ENCODE measurements at places on chromosomes 2 and 18. TPM values are rescaled to one million over a fixed set of nuclear protein-coding genes. Genes with fewer than 3 reads are reported as not detected.
A peak's percentile ranks its signal among the peaks of the same experiment; 100 is the strongest.

DNA sequence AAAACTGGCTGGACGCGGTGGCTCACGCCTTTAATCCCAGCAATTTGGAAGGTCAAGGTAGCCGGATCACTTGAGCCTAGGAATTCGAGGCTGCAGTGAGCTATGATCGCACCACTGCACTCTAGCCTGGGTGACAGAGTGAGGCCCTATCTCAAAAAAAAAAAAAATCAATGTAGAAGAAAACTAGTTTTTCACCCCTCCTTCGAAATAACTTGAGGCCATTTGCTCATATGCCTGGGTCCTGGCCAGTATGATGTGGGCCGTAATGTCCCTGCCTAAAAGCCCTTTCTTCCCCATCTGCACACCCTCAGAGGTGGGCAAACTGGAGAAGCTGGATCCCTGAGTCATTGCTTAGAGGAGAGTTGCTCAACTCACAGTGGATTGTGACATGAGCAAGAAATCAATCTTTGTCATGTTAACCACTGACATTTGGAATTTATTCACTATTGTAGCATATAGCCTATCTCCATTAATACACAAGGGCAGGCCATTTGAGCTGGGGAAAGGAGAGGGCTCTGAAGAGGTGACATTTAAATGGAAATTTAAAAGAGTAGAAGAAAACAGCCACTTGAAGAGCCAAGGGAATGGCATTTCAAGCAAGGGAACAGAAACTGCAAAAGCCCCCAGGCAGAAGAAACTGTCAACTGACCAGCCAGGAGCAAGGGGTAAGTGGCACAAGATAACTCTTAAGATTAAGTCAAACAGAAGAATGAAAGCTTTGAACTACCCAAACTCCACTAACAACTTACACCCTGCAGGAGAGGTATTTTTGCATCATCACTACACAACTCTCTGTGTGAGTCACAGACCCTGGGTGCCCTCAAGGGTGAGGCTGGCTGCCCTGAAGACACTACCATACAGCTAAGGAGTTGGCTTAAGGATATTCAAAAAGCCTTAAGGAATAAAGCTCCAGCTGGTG, 7.6 kb upstream of the METTL21A start:
- DNase-seq: peak; percentile 70

GRCh38 chr2:239827523-239827890, 197.6 kb downstream of the NDUFA10 start:
- no peak for DNase-seq

DNA sequence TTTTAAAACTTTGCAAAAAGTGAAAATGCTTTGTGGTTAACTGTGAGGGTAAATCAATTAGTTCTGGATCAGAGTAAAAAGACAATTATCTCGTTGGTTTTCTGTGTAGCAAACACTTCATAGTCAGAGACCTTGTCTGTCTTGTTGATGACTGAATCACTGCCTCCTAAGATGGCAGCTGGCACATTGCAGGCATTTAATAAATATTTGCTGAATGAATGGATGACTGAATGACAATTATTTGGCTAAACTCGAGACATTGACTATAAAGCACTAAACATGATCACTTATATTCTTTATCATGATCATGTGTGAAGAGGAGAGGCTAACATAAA, 96.2 kb downstream of the MAIP1 start:
- no peak for DNase-seq

- DNase-seq: no peak
Observed at GRCh38 chr2:113857464-113857863, 32.4 kb upstream of the ACTR3 start.

DNA sequence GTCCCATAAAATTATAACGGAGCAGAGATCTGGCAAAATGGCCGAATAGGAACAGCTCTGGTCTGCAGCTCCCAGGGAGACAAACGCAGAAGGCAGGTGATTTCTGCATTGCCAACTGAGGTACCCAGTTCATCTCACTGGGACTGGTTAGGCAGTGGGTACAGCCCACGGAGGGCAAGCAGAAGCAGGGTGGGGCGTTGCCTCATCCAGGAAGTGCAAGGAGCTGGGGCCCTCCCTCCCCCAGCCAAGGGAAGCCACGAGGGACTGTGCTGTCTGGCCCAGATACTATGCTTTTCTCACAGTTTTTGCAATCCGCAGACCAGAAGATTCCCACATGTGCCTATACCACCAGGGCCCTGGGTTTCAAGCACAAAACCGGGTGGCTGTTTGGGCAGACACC, 22.8 kb downstream of the ICA1L start:
- no peak for DNase-seq

- DNase-seq: no peak
Observed at GRCh38 chr2:234425639-234426603, 71.0 kb downstream of the ARL4C start.

GRCh38 chr2:44163777-44164176, 4.9 kb upstream of the PPM1B start:
- DNase-seq: no peak

GRCh38 chr18:75624869-75625268, 197.4 kb upstream of the SMIM21 start:
- no peak for DNase-seq

- no peak for DNase-seq
Observed at GRCh38 chr18:63321291-63321690, 1.7 kb upstream of the BCL2 start.

DNA sequence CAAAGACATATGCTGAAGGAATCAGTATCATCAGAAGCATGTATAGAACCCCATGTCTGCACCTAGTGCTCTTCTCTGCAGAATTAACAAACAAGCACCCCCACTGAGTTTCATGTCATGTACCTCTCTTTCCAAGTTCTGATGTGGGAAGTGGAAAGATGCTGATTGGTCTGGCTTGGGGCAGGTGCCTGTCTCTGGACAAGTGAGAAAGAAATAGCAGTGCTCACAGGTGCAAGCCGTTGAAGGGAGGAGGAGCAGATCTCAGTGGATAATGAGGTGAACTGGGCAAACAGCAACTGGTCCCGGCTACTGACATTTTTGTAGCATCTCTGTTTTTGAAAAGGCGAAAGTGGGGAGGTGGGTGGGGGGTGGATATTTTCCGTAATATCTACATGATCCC, 17.5 kb upstream of the ACVR1 start:
- DNase-seq: no peak

DNA sequence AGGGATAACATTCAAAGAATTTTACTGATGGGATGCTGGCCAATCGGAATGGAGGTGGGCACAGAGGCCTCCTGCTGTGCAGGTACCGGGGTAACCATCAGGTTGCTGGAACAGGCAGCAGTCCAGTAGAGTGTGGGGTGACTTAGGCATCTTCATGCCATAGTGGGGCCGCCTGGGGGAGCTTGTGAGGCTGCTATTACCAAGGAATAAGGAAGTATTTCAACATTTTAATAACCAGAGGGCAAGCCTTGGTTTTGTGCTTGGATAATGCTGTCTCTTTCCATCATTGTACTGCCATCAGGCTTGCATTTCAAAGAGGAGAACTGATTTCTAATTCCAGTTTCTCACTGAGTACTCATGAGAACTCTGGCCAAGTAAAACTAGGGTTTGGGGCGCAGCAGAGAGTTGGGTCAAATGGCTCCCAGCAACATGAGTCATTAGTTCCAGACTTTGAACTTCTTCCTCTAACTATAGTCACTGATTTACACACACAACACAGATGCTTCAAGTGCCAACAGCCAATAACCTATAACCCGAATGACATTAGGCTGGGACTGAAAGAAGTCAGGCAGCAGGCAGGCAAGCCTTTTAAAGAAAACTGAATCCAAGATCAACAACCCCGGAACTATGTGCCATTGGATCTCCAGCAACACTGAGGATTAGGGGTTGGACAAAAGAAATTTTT, 56.1 kb upstream of the FHL2 start:
- peak; percentile 76 for DNase-seq

DNA sequence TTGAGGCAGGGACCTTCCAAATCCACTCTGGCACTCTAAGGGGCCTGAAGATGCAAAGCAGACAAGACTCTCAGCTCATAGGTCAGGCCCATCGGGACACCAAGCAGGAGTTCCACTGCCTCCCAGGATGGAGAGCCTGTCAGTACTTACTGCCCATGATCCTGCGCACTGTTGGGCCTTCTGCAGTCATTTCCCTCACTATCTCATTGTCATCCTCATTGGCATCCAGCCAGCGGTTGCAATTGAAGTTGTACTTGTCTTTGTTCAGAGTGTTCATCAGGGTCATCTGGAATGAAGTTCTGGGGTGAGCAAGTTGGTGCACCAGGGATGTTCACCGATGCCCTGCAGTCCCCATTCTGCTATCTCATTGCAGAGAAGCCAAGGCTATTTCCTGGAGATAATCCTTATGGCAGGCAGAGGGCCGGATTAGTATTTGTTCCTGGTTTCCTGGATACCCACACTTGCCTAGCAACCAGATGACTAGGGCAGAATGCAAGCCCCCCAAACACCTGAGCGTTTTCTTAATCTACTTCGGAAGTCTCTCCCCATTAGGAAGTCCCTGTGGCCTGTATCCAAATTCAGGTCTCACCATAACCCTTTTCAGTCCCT, 65.1 kb downstream of the LOXHD1 start:
- DNase-seq: no peak

TNFRSF11A gene
- 94.6 TPM for total RNA-seq

GALNT3 gene
- total RNA-seq: 75.0 TPM

CHMP1B gene
- total RNA-seq: 47.2 TPM

HYCC2 gene
- total RNA-seq: 45.6 TPM

GPR35 gene
- 49.4 TPM for total RNA-seq

Measured in Calu3 (cell line).